ENCODE measurements at places on chromosomes 3 and 15. TPM values are rescaled to one million over a fixed set of nuclear protein-coding genes. Genes with fewer than 3 reads are reported as not detected.

Gene GPR62
- total RNA-seq: not detected

Gene ARID3B
- 2.5 TPM for total RNA-seq

Gene CPNE9
- total RNA-seq: not detected

Gene CA12
- total RNA-seq: 33.7 TPM

Gene STAC
- total RNA-seq: 0.36 TPM

Gene RETNLB
- not detected for total RNA-seq

Gene DOCK3
- under 0.01 TPM for total RNA-seq

Gene TMEM158
- total RNA-seq: 3.3 TPM

Gene TLR9
- total RNA-seq: not detected

Gene MAGEL2
- total RNA-seq: under 0.01 TPM

Gene LRRC2
- total RNA-seq: 4.7 TPM

Gene SAXO2
- total RNA-seq: not detected

Gene EIF4E3
- 0.72 TPM for total RNA-seq

Gene SMARCC1
- total RNA-seq: 51.4 TPM

All from IMR-90 (cell line).